ENCODE measurements at places on chromosomes 6 and 20. TPM values are rescaled to one million over a fixed set of nuclear protein-coding genes. Genes with fewer than 3 reads are reported as not detected.

BPIFB2 gene
- total RNA-seq = not detected

FOXQ1 gene
- 0.45 TPM for total RNA-seq

C20orf202 gene
- not detected for total RNA-seq

OPRM1 gene
- not detected for total RNA-seq

PSMB8 gene
- total RNA-seq = 26.2 TPM

PRSS35 gene
- 2.7 TPM for total RNA-seq

AGPAT1 gene
- total RNA-seq = 68.5 TPM

CCN6 gene
- not detected for total RNA-seq

CRIP3 gene
- total RNA-seq = not detected

ANKEF1 gene
- 2.4 TPM for total RNA-seq

SAMD10 gene
- total RNA-seq = 4.5 TPM

CST5 gene
- not detected for total RNA-seq

DLK2 gene
- total RNA-seq = 1.0 TPM

GPR63 gene
- total RNA-seq = 1.0 TPM

RAD21L1 gene
- not detected for total RNA-seq

EPHA7 gene
- 0.34 TPM for total RNA-seq

FILIP1 gene
- total RNA-seq = 0.34 TPM

SPATS1 gene
- total RNA-seq = not detected

BMP5 gene
- 2.0 TPM for total RNA-seq

RFX6 gene
- not detected for total RNA-seq

CST4 gene
- total RNA-seq = not detected

CYP39A1 gene
- total RNA-seq = 1.0 TPM

LY6G6C gene
- total RNA-seq = not detected

PI16 gene
- total RNA-seq = not detected

TBC1D32 gene
- total RNA-seq = 3.7 TPM

GTF2H4 gene
- total RNA-seq = 10.9 TPM

LGSN gene
- total RNA-seq = not detected

EEF1A2 gene
- 0.30 TPM for total RNA-seq

ARMC2 gene
- total RNA-seq = 1.3 TPM

TBXT gene
- not detected for total RNA-seq

HLA-DOA gene
- total RNA-seq = not detected

RIMS1 gene
- total RNA-seq = under 0.01 TPM

CDKAL1 gene
- total RNA-seq = 10.9 TPM

OR2J3 gene
- total RNA-seq = not detected

ZDHHC14 gene
- total RNA-seq = 3.4 TPM

DUSP22 gene
- 10.8 TPM for total RNA-seq

ATP5F1E gene
- 16.8 TPM for total RNA-seq

PPP1R16B gene
- not detected for total RNA-seq

ELOVL4 gene
- 5.1 TPM for total RNA-seq

CLPSL1 gene
- total RNA-seq = not detected

OOEP gene
- not detected for total RNA-seq

SIM1 gene
- total RNA-seq = not detected

GSTA1 gene
- not detected for total RNA-seq

CLIC5 gene
- not detected for total RNA-seq

PEDS1 gene
- 33.0 TPM for total RNA-seq

OR2B6 gene
- not detected for total RNA-seq

HSPA1L gene
- 0.50 TPM for total RNA-seq

C20orf204 gene
- not detected for total RNA-seq

WFDC2 gene
- total RNA-seq = not detected

SGK2 gene
- total RNA-seq = not detected

PCNA gene
- total RNA-seq = 279 TPM

SMLR1 gene
- total RNA-seq = not detected

KIF6 gene
- total RNA-seq = 0.17 TPM

TULP4 gene
- 18.8 TPM for total RNA-seq

PREX1 gene
- 3.6 TPM for total RNA-seq

COL19A1 gene
- total RNA-seq = not detected

NR2E1 gene
- total RNA-seq = not detected

Data from bronchus fibroblast of lung (primary cell).